Stimulated activated CD8-positive, alpha-beta memory T cell treated with anti-CD3 and anti-CD28 coated beads, Interleukin-4, amount 100 ng/mL, for 24 hours (primary cell): ENCODE measurements at places on chromosomes 2 and 18.

DNA sequence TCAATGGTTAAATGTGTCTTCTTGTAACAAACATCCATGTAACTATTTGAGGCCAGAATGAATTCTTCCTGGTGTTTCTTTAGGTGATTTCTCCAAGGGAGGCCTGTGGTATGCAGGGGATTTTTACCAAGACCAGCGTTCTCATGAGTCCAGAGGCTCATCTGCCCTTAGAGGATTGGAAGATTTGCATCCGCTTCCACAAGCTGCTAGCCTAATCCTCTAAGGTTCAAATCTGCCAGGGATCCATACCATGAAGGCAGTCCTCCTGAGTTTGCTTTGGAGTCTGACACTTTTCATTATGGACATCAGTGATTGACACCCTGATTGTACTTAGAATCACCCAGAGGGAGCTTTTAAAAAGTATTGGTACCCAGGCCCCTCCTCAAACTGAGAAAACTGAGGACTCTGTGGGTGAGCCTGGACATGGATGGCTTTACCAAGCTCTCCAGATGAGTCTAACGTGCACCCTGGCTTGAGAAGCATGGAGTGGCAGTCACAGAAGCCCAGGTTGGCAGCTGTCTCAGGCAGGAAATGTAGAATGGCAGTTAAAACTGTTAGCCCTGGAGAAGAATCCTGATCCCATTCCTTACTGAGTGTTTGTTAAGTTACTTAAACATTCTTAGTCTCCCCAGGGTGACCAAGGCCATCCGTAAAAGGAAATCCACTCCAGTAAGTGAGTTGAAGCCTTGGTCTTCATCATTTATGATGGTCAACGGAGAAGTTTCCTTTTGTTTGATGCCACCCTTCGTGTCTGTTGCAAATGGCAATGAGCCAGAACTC lies 95.3 kb upstream of the RMDN2 start:
- DNase-seq = no peak

DNA sequence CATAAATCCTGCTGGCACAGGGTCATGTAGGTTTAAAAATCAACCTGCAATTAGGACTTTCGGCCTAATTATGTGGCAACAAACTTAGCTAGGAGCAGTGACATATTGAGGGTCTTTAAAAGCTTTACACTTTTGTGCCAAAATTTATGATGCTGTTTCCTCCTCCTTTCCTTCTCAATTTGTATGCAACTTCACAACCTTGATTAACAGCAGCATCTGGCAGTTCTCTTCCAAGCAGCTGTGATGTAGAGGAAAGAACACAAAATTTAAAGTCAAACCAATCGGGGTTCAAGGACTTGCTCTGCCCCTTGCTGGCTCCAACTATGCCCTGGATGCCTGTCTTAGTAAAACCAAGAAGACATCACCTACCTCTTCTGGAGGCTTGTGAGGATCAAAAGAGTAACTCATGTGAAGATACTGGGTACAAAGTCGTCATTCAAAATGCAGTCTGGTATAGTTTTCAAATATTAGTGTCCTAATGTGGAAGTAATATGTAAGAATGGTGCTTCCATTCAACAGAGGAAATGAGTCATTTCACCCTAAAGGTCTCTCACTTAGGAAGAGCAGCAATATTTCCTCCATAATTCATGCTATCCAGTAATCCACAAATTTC lies 94.7 kb downstream of the ANKRD44 start:
- DNase-seq = no peak

DNA sequence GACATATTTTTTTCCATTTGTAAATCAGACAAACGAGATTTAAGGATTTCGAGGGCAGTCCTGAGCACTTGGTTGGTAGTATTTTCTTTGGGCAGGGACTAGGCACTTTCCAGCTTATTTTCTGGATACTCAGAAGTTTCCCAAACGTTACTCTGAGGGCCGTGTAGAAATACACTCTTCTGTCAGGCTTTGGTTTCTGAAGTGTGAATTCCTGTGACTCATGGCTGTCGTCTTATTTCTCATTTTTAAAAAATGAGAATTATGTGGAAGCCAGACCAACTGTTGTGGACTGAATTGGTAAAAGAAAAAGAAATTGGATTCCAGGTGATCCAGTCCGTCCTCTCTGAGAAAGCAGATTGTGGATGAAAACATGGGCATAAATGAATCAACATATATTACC lies 658.6 kb upstream of the FANCL start:
- no peak for DNase-seq

DNA sequence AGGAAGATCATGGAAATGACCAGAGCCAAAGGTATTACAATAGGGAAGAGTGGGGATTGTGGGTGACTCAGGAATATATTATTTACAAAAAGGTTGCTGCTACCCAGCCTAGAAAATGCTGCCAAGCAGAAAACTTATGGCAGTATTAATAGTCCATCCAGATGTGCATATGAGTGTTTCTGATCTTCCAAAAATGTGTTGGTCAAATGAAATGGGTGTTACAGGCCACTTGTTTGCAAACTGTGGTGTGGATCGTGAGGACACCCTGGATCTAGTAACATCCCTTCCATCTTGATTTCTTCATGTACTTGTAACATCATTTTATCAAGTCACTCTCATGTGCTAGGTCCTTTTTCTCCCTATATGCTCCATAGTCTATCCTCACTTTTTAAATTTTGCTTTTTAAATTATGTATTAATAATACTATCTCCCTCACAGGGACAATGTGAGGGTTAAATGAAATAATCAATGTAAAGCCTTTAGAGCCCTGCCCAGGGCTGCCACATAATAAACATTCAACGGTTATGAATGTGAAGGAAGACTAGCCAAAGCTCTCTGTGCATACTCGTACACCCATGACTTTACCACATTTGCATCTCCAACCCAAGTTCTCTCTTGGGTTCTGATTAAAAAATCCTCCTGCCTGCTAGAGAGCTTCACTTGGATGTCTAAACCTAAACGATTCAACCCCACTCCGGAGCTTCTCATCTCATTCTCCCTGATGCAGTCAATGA lies 18.5 kb downstream of the CD226 start:
- DNase-seq = no peak

- no peak for DNase-seq
Measured at GRCh38 chr2:40204268-40204667, 247.6 kb downstream of the SLC8A1 start.

DNA sequence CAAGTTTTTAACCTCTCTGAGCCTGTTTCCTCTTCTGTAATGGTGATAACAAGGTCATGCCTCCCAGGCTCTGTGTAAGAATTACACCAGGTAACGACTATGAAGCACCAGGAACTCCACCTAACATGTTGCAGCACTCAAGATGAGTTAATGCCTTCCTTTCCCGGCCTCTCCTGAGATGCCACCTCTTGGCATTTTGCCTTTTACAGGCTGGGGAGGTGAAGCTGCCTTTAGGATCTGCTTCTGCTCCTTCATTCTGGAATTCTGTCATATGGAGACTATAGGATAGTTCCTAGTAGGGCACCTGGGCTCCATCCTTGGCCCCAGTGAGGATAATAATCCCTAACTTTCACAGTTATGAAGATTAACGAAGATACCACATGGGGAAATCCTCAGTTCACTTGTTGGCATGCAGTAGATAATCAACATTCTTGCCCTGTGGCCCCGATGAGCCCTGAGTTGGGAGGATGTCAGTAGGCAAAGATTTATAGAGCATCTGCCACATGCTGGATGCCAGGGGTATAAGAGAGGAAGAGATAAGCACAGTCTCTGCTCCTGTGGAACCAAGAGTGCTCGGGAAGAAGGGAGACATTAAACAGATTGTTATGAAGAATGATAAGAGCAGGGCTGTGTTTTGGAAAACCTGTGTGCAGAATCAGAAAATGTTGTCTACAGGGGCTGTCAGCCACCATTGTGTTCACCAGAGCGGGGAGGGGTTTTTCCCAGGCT lies 43.9 kb upstream of the KCNF1 start:
- no peak for DNase-seq

- no peak for DNase-seq
Measured at GRCh38 chr2:46001741-46002506, 295.3 kb upstream of the EPAS1 start.

DNA sequence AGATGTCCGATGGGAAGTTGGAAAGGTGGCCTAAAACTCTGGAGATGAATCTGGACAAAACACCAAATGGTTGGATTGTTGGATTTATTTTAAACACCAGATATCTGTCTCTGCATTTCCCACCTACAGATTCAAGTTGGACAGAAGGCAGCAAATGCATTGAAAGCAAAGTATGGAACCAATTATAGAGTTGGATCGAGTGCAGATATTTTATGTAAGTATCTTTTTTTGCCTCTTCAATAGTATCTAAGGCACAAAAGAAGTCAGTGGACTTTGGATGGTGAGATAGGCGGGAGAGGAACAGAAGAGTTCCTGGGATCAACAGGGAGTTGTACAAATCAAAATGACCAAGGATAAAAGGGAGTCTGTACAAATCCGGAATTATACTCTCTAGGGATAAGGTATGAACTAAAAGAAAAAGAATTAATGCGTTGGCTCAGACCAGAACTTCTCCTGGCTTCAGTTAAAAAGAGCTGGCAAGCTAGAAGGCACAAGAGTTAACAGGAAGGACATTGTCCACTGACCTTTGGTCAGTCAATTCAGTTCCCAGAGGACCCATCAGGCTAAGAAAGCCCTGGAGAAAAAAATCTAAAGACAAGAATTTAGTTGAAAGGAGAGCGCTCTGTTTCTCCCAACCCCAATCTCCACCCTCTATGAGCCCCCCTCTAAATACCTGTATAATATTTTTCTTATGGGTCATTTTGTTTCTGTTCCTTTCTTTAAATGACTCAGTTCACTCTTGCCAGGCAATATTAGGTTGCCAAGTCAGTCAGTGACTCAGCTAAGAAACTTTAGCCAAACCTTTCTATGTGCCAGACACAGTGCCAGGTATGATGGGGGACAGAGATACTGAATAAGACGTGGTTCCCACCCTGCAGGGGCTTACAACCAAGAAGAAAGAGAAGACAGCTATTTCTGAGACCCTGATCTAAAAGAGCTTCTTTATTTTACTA lies 29.1 kb downstream of the CPO start:
- DNase-seq = no peak

- no peak for DNase-seq
Measured at GRCh38 chr2:109560265-109560664, 53.5 kb downstream of the SEPTIN10 start.

DNA sequence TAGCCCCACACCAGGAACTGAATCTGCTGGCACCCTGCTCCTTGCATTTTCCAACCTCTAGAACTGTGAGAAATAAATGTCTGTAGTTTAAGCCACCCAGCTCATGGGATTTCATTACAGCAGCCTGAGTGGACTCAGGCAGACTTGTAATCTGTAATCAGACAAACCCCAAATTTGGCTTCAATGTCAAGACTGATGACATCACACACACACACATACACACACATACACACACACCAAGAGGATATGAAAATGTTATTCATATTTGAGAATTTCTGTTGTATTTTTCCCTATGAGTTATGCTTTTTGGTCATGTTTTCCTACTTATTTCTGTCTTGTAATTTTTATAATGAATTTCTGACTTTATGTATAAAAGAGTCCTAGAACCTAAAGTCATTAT lies 83.8 kb upstream of the GLI2 start:
- DNase-seq = no peak

DNA sequence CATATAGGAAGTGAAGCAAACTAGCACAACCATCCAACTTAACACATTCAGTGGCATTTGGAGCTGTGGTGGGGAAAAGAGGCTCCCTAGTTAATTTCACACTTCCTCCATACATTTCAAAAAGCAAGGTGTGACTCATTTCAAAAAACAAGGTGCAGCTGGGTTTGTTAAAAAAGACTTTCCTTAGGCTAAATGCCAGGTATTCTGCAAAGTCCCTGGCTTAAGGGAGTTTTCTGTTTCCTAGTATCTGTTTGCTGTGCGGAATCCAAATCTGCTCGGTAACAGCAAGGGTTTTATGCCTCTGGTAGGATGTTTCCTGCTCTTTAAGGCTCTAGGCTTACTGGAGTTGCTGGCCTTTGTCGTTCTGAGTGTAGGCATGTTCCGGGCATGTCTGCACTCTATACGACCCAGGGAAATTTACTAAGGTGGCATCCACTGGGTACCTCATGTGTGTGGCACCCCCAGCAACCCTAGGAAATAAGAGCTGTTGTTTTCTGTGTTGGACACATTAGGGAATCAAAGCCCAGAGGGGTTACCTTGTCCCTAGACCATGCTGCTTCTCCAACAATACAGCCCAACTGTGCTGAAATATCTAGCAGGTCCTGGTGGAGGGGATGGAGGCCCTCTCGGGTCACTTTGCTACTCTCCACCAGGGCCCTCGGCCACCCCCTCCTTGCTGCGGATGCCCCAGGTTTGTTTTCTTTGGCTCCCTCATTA lies 634 bp upstream of the MSGN1 start:
- DNase-seq = no peak

DNA sequence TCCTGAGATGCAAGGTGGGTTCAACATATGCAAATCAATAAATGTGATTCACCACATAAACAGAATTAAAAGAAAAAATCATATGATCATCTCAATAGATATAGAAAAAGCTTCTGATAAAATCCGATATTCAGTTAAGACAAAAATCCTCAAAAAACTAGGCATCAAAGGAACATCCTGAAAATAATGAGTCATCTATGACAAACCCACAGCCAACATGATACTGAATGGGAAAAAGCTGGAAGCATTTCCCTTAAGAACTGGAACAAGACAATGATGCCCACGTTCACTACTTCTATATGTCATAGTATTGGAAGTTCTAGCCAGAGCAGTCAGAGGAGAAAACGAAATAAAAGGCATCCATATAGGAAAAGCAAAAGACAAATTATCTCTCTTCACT lies 80.4 kb downstream of the MYO3B start:
- no peak for DNase-seq

- no peak for DNase-seq
Measured at GRCh38 chr2:56741601-56742102, 557.9 kb downstream of the CCDC85A start.

- DNase-seq = no peak
Measured at GRCh38 chr2:232348936-232349335, 29.6 kb upstream of the ALPP start.

- no peak for DNase-seq
Measured at GRCh38 chr2:65382323-65382722, 50.1 kb downstream of the SPRED2 start.

DNA sequence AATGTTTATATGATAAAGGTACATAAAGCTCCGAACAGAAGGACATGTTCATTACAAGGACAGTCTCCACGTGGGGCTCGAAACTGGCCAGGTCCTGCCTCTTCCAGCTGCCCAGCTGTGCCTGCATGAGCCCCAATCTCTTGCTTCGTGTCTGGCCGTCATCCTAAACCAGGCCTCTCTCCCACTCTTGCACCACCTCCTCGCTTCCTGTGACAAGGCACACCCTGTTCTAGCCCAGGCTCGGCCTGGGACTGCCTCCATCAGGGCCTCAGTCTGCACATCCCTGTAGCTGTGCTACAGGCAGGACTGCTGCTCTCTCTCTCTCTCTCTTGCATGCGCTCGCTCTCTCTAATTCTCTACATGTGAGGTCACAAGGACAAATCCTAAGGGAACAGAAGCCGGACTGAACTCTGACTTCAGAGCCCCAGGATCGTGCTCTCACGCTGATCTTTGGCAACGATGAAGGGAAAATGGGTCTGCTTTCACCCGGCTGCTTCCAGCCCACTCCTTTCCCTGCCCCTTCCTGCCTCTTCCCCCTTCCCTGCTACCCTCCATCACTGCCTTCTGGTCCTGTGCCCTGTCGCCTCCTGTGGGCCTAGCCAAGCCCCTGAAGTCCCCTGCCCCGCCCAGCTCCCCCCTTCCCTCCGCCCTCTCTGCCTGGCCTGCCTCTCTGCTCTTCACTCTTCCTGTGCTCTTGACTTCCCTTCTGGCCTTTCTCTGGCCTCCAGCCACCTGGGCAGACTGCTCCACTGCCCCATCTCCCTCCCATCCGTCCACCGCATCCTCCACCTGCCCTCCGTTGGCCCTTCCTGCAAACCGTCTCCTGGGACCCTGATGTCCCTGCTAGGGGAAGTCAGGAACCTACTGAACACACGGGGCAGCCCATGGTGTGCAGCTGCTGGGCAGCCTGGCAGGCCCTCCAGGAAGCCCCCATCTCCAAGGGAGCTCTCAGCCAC lies 7.8 kb upstream of the GPR55 start:
- DNase-seq = no peak
